ENCODE measurements at places on chromosomes 2 and 18.

- no peak for DNase-seq
Measured at GRCh38 chr2:172552547-172553291, 3.2 kb upstream of the PDK1 start.

GRCh38 chr2:9416267-9416961 lies 6.9 kb downstream of the ITGB1BP1 start:
- no peak for DNase-seq

- no peak for DNase-seq
Measured at GRCh38 chr2:163633291-163633690, 102.5 kb downstream of the FIGN start.

DNA sequence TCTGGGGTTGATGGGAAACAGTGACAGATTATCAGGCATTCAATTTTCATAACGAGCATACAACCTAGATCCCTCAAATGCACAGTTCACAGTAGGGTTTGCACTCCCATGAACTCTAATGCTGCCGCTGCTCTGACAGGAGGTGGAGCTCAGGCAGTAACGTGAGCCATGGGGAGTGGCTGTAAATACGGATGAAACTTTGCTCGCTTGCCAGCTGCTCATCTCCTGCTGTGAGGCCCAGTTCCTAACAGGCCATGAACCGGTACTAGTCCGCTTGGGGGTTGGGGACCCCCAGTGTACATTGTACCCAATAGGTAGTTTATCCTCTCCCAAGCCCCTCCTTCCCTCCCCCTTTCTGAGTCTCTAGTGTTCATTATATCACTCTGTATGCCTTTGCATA lies 94.6 kb downstream of the PTH2R start:
- DNase-seq = no peak

GRCh38 chr2:72886505-72887031 lies 640 bp upstream of the SPR start:
- DNase-seq = no peak

DNA sequence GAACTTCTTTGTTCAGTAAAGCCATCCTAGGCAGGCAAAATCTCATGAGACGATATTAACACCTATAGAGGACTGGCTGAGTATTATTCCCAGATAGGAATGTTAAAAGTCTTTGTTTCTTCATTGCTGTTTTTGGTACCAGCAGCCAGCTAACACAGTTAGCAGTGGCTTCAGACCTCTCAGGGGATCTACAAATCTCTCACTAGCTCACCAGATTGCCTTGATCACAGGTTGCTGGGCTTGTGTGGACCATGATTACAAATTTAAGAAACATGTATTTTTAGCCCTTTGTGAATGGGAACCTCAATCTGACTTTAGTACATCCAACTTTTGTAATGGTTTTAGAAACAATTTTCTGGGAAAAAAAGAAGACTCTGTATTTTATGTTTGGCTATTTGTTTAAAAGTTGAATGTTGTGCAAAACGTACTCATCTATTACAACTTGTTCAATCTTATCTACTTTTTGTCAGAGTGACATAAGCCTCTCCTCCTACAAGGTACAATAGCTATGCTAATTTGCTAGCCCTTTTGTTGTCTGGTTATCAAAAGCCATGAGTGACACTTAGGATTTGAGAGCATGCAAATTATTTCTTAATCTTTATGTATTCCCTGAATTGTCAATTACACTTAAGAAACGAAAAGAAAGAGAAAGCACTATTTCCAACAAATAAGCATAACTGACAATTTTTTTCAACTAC lies 693.1 kb downstream of the ERBB4 start:
- DNase-seq = no peak

DNA sequence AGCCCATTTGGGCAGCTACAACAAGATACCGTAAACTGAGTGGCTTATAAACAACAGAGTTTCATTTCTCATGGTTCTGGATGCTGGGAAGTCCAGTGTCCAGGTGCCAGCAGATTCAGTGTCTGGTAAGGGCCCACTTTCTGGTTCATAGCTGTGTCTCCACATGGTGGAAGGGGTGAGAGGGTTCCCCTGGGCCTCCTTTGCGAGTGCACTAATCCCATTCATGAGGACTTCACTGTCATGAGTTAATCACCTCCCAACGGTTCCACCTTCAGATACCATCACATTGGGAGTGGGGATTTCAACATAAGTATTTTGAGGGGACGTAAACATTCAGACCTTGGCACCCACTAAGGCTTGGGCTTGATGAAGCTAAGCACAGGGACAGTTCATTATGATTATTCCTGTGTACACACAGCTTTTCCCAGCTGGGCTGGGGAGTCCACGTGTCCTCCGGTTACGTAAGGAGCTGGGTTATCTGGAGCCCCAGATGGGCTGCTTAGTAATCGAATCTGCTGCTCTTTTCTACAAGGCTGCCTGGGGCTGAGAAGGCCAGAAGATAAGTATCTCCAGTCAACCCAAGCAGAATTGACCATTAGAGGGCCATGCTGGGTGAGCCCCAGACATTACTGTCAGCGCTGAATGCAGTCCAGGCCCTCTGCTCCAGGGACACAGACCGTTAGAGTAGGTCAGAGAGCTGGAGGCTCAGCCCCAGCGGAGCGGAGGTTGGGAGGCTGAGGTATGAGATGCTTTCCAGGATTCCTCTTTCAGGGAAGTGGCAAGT lies 42.7 kb downstream of the EPAS1 start:
- no peak for DNase-seq

DNA sequence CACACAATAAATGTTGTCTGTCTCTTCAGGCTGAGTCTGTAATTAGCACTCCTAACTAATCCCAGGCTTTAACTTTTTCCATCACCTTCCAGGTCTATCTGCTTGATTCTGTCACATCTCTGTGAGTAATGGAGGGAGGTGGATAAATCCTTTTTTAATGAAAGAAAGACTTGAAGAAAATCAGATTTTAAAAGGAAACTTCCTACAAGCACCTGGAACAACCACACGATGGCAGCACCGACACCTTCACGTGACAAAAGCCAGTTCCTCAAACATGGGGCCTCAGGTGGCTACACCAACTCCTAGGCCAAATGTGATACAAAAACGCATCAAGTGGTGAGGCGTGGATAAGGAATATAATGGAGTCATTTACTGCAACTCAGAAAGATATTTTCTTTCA lies 41.8 kb downstream of the TGFBRAP1 start:
- peak; percentile 25 for DNase-seq
